Glutamatergic neuron (in vitro differentiated cells): ENCODE measurements at places on chromosomes 3 and 15.
A peak's percentile ranks its signal among the peaks of the same experiment; 100 is the strongest.

GRCh38 chr3:114285648-114286230 lies 8.1 kb upstream of the TIGIT start:
- DNase-seq, result no peak

GRCh38 chr3:59514865-59515482 lies 465.1 kb upstream of the CFAP20DC start:
- no peak for DNase-seq

- peak; percentile 13 for DNase-seq
Measured at GRCh38 chr3:46857485-46858341, 5.5 kb downstream of the MYL3 start.

GRCh38 chr3:196639483-196640296 lies at the start of gene NRROS:
Gene NRROS, plus strand, starts transcription at chr3:196639694. Its CDS starts 14,846 bp downstream, at chr3:196654540.
- DNase-seq, result peak; percentile 31

DNA sequence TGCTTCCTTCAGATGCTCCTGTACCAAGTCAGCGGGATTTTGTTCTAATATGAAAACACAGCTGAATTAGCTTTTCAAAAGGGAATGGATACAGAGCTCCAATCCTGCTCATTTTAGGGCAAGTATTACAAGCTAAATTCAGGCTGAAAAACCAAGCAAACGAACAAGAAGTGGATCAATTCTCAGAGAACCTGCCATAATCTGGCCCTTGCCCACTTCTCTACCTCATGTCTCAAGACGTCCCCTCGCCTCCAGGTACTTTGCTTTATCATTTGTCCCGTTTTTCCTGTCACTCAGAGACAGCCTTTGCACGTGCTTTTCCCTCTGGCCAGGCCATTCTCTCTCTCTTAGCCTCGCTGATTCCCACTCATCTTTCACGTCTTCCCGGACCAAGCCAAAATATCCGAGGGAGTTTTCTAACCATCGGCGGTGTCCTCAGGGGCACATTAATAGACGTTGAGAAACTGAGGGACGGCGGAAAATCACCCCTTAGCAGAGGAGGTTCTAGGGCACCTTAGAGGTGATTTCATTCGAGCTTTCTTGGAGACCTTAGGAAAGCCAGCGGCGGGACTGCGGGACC lies 654 bp downstream of the SUSD5 start:
- DNase-seq, result no peak

GRCh38 chr3:120429921-120430361 lies 20.9 kb downstream of the FSTL1 start:
- DNase-seq, result no peak

DNA sequence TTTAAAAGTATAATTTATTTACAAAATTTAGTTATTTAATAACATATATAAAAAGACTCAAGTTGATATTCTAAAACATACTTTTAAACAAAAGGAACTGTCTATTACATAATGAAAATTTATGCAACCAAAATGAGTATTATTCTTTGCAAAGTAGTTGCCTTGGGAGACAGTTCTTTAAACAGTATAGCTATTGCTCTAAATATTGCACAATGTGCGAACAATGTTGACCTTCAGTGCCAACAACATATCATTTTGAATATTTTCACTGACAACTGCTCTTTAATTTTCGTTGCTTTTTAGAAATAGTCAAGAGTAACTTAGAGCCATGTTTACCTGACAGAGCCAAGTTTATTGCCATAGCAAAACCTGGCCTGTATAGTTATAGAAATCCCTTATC lies 124.9 kb downstream of the ZBTB20 start:
- DNase-seq, result no peak

- DNase-seq, result no peak
Measured at GRCh38 chr3:50316657-50317242, 5.8 kb downstream of the HYAL2 start.

DNA sequence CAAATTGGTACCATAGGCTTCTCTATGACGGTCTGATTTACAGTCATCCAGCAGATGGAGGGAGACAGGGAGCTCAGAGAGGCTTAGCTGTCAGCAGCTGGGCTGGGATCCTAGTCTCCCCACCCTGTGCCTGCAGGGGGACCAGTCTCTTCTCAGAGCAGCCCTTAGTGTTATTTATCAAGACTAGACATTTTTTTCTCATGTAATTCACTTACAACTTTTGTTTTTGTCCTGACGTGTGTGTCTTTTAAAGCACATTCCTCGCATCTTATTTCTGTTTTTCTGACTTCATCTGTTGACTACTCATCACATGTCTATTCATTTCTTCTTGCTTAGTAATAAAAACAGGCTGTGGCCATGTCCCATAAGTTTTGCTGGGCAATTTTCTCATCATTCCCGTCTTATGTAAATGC lies 116.1 kb downstream of the KLF13 start:
- peak; percentile 58 for DNase-seq

DNA sequence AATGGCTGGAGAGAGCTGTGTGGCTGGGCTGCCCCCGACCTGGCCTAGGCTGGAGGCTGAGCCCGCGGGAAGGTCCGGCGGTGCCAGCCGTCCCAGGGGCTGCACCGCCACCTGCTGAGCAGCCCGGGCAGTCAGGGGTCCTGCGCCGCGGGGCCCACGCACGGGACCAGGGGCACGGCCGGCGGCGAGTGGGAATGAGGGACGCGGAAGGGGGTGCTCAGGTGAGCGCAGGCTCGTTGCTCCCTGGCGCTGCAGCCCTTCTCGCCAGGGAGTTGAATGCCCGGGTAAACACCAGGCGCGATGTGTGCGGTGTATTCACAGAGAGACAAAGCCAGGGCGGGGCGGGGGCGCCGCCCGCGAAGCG lies 666 bp upstream of the SEMA3F start:
- DNase-seq, result no peak
